Ovary (tissue), 10 donors: ENCODE measurements at places on chromosomes 1 and 21.

DNA sequence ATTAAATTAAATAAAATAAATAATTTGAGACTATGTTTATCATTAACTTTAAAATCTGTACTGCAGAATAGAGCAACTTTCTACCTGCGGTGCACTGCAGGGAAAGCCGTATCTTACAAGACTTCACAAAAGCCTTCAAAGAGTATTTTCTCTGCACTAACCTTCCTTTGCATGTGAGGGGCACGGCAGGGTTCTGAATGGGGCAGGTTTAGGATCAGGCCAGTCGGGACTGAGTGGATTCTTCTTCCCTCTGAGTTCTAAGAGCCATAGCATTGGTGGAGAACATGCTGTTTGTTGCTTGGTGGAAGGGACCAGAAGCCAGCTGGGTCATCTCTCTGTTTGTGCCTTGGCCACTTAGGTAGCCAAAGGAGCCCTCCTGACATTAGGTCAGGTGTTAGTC lies 55.2 kb upstream of the LGALS8 start:
- DNase-seq = no peak

- no peak for DNase-seq
Observed at GRCh38 chr1:21764615-21765423, 18.1 kb downstream of the USP48 start.

DNA sequence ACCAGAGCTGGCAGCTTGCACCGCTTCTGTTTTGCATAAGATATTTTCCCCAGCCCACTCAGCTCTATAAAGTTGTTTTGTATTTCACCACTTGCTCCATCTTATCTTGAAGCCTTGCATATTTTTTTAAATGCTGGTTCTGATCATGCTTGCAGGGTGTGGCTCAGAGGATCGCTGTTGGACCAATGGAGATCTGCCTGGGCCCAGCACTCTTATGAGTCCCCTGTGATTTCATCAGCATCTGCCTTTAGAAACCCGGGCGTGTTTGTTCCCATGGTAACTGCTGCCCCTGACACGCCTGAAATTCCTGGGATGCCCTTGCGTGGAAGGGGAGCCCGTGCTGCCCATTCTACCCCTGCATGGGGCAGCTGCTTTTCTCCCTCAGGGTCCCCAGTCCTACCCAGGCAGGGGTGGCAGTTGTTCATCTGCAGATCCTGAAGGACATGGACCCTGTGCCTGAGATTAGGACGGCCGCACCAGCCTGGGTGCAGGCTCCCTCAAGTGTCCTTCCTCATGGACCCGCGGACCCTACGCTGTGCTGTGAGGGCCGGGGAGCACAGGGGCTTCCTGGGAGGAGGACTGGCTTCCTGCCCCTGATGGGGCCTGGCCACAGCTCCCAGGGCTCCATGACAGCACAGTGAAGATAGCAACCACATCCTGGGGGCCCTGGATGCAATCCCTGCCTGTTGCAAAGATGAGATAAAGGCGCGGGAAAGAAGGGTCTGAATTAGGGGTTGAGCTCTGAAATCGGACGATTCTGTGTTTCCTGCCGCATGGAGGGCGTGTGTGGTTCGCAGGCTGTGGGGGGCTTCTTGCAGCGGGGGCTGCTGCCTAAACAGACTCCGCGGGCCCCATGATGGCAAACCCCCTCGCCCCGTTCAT lies 226.5 kb downstream of the SDCCAG8 start:
- peak; percentile 60 for DNase-seq

- no peak for DNase-seq
Observed at GRCh38 chr1:18256282-18257235, 149.0 kb downstream of the IGSF21 start.

- DNase-seq = no peak
Observed at GRCh38 chr21:36981049-36981391, 14.6 kb upstream of the HLCS start.

DNA sequence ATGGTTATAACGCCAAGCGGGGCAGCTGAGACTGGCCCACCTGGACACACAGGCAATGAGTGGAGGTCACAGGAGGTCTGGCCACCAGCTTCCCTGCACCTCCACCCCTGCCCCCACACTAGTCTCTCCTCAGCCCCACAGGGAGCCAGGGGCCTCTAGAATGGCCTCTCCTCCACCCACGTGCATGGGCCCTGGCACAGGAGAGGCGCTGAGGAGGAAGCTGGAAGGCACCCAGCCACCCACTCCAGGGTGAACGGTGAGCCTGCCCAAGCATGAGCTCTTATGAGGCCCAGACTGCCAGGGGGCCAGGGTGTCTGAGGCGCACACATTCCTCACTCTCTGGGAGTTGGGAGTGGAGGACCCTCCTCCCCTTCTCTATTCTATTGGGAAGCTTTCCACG lies 22.2 kb downstream of the LRP8 start:
- DNase-seq = no peak

DNA sequence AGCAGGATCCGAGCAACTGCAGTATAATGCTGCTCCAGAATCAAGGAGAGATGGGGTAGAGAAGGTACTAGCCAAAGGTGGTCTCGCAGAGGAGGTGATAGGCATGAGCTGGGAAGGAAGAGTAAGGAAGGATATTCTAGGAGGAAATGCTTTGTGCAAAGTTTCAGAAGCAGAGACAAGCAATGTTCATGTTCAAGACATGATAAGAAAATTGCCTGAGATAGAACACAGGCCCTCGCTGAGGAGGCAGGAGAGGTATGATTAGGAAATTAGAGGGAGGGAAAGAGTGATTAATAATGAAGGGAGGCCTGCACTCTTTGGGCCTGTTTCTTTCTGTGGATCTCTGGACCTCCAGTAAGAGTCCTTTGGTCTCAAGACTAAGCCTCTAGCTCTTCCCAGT lies 12.9 kb upstream of the ETV3 start:
- DNase-seq = no peak
